Muscle of leg (tissue), 16 donors: ENCODE measurements at places on chromosomes 3 and 15. TPM values are rescaled to one million over a fixed set of nuclear protein-coding genes. Genes with fewer than 3 reads are reported as not detected.
A peak's percentile ranks its signal among the peaks of the same experiment; 100 is the strongest.

The ITIH1 gene
- total RNA-seq, result 0.22 TPM

The CCDC54 gene
- total RNA-seq, result not detected

The CMSS1 gene
- 23.8 TPM for total RNA-seq

The HYAL3 gene
- total RNA-seq, result 1.3 TPM

The CLRN1 gene
- 0.18 TPM for total RNA-seq

The PLCH1 gene
- 0.44 TPM for total RNA-seq

The SPRED1 gene
- total RNA-seq, result 33.5 TPM

The CLDND1 gene
- total RNA-seq, result 61.3 TPM

The CCR1 gene
- 3.1 TPM for total RNA-seq

DNA sequence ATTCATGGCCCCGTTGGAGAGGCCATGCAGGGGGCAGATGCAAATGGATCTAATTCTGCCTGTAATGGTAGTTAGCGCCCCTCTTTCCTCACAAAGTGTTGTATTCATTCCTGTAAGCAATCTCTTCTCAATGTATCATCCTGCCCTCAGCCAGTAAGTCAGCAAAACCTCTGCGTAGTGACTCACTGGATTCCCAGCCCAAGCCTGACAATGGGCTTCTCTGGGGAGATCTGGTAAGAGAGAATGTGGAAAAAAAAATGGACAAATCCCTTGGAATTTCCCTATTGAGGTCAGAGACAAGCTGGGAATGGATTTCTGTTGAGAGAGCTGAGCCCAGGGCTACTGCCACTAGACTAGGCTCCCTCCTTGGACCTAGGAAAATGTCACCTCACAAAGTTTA is 25.4 kb downstream of the ADPGK start:
- DNase-seq, result no peak

DNA sequence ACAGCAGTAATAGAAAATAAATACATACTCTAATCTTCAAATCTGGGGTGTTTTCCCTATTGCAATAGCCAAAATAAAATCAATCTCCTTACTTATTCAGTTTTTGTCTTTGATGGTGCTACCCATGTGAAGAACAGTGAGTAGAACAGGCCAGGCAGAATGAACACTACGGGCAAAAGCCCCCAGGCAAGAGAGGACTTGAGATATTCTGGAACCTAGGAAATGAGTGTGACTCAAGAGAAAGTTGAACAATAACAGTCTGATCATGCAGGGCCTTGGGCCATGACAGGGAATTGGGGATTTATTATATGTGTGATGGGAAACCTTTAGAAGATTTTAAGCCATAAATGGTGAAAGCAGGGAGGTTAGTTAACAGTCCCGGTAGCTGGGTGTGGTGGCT is 14.0 kb upstream of the DUT start:
- DNase-seq, result no peak

DNA sequence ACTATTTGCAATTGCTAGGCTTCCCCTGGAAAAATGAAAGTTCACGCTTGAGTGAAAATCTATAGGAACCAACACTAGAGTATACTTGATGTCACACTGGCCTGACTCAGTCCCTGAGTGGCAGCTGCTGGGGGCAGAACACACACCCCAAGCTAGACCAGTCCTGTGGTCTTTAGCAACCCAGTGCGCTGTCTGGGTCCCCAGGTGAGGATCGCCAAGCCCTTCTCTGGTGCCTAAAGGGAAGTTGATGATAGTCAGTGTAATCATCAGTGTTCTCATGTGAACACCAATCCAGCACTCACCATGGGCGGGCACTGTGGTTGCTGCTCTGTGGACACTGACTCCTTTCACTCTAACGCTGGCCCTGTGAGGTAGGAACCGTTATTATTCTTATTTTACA is 11.2 kb downstream of the ALDH1A3 start:
- DNase-seq, result no peak

DNA sequence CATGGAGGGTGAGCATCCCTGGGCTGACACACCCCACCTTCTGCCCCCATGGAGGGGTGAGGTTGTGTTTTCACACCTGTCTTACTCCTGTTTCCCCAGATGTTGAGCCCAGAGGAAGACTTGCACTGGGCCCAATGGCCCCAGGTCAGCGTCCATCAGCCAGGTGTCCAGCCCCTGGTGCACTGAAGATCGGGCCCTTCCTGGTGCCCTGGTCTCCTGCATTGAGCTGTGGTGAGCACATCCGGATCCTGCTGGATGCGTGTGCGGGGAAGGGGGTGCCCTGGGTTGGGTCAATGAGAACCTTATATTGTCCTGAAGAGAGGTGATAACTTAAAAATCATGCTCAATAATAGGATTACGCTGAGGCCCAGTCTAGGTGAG is 227.3 kb downstream of the SNRPN start:
- DNase-seq, result no peak

DNA sequence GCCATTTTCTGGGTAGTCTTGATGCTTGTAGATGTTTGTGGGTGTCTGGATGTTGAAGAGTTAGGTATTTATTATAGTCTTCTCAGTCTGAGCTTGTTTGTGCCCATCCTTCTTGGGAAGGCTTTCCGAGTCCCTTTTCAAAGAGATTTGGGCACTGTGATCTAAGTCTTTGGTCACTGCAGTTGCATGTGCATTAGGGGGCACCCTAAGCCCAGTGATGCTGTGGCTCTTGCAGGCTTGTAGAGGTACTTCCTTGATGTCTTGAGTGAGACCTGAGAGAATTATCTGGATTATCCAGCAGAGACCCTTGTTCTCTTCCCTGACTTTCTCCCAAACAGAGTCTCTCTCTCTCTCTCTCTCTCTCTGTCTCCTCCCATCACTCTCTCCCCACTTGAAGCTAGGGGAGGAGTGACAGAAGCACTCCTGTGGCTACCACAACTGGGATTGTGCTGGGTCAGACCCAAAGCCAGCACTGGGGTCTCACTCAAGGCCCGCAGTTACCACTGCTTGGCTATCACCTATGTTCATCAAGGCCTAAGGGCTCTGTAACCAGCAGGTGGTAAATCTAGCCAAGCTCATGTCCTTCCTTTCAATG is 68.5 kb downstream of the TMCO5A start:
- DNase-seq, result peak; percentile 63

DNA sequence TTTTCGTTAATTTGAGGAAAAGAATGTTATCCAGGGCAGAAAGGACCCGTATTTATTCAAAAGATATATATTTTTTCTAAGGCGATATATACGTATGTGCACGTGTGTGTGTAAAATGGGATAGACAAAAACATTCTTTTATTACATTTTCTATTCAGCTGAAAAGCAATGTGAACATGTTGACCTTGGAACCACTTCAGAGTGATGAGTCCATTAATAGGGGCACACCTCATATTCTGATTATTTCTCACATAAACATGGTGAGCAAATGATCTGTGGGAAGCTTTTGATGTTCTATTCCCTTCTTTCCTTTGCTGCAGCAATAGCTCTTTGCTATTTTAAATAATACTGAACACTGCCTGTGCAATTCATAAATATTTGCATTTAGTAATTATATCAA is 87.6 kb downstream of the SYNPR start:
- no peak for DNase-seq

GRCh38 chr15:66580643-66581042 is 14.8 kb upstream of the LCTL start:
- DNase-seq, result peak; percentile 69

DNA sequence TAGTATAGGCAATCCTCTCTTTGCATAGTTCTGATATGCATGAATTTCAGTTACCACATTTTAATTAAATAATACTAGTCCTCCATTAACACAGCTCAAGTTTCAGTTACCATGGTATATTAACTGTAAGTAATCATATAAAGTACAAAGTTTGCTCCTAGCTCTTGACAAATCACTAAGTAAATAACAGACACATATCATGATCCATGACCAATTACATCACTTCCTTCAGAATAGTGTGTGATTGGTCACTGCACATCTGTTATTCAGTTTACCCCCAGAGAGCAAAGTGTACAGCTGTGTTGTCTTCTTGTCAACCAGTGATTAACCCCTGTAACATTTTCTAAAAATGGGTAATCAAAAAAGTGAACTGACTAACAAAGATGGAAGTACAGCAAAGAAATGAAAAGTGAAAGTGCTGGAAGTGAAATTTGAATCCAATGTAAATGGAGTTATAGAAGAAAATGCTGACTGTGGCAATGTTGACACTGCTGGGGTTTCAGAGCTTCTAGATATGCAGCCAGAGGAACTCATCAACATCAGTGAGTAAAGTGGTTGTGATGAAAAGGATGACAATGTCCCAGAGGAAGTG is 30.2 kb upstream of the LEKR1 start:
- peak; percentile 7 for DNase-seq

- DNase-seq, result no peak
These were observed 597.9 kb downstream of the PDCD6IP start for GRCh38 chr3:34396288-34396687.

DNA sequence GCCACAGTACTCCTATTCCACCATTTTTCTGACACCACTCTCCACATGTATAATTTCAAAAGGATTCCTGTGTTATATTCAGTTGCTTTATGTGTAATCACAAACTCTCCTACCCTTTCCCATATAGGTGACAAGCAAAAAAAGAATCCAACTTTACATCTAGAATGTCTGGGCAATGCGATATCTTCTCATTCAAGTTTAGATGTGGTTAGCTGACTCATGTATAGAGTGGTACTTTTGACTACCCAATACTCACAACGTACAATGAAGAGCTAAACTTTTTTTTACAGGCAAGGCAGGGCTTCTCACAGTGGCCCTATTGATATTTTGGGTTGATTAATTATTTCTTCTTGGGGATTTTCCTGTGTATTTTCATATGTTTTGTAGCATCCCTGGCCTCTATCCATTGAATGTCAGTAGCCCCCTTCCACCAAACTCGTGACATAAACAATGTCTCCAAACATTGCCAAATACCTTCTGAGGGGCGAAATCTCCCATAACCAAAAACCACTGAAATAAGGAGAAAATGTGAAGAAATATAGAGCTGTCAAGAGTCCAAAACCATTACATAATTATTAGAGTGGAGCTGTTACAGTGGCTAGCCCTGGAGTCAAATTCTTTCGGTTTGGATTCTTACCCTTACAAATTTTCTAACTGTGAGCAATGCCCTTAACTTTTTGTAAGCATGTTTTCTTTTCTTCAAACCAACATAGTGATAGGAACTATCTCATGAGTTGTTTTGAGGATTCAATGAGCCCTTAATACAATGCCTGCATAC is 342.6 kb downstream of the NSUN3 start:
- no peak for DNase-seq

- peak; percentile 95 for DNase-seq
These were observed 96.9 kb upstream of the TBL1XR1 start for GRCh38 chr3:177294221-177294620.

DNA sequence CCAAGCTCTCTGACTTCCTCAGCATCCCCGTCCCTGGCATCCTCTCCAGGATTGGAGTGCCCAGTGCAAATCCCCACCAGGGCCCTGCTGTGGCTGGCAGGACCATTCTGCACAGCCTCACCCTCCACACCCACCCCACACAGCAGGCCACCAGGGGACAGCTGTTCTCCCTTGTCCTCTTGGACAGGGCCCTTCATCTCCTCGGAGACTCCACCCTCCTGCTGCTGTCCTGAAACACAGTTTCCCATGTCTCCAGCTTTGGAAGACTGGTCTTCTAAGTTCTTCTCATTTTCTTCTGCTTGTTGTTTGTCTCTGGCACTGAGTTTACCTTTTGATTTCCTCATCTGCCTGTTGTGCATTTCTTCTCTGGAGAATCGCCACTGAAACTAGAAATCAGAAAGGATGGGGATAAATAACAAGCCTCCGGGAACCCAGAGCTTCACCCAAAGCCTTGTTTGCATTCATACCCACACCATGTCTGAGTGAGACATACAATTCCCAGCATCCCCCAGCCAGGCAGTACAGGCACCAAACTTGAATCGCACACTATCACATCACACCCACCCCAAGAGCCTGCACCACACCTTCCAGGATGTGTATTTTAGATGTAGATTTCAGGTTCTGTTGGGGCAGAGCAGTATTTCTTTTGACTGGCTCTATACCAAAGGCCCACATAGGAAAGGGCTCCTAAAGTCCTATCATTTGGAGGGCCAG is 52.0 kb downstream of the OXNAD1 start:
- no peak for DNase-seq

- no peak for DNase-seq
These were observed 2.0 kb downstream of the NRROS start for GRCh38 chr3:196641333-196642054.

GRCh38 chr15:52295421-52296001 is at the start of gene MYO5C:
TSS of gene MYO5C (minus strand) at chr15:52295804. CDS start at chr15:52295636, 168 bp downstream.
- peak; percentile 88 for DNase-seq

DNA sequence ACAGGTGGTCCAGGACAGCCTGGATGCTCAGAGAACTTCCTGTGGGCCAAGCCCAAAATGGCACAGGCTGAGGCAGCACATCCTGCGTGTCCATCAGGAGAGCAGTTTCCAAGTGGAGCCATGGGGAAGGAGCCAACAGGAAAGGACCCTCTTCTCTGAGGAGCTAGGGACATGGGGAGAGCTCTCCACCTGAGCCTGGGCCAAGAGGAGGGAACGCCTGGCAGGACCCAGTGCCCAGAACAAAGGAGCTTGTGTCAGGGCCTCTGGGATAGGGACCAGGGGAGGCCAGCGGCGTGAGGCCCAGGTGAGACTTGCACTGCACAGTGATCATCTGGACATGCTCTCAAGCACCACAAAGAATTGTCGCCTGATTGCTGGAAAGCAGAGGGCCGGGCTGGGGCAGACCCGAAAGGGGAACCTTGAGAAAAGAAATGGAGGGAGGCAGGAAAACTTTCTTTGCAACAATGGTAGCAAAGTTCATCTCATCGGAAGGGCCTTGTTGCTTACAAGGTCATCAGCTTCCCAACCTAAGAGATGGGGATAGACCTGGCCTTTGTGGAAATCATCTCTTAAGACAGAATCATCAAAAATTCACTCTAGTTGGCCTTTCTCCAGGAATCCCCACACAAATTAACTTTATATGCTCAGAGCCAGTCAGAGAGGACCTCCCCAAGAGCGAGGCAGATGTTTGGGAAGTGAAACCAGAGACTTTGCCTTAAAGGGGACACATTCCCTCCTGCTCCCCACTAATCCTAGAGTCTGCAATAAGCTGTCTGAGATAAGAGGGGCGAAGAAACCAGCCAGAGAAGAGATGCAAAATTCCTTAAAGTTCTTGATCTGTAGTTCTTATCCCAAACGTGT is 47.7 kb upstream of the HES1 start:
- DNase-seq, result peak; percentile 48

DNA sequence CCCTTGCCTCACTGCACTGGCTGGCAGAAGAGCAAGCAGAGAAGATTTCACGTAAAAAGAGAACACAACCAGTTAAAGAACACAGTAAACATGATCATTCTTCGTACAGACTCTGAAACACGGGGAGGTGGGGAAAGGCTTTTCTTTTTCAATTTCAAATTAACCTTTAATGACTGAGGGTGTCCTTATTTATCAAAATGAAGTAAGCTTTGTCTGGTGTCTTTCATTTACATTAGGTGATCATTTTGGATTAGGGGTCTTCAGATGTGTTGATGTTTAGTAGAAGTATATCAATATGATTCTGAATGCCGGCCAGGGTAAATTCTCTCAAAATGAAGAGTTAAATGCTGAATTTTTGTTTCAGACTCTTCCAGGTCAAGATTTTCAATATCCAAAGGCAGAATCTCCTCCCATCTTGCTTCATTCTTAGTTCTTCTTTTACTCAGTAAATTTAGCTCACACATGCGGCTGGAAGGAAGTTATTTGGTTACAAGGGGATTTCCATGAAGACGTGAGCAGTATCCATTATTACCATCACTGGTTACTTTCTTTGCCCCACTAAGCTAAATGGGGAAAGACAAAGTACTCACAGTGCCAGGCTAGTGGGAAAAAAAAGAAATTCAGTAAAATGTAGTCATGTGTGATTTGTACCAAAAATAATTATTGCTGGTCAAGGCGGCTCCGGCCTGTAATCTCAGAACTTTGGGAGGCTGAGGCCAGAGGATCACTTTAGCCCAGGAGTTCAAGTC is 272.2 kb upstream of the NR2F2 start:
- DNase-seq, result no peak

GRCh38 chr15:68572309-68572708 is 6.5 kb upstream of the CORO2B start:
- no peak for DNase-seq

GRCh38 chr3:43343815-43344214 is 57.5 kb downstream of the SNRK start:
- no peak for DNase-seq
